ENCODE measurements at places on chromosomes 2 and 18.

- no peak for DNase-seq
Measured at GRCh38 chr2:204239411-204240165, 303.0 kb downstream of the ICOS start.

DNA sequence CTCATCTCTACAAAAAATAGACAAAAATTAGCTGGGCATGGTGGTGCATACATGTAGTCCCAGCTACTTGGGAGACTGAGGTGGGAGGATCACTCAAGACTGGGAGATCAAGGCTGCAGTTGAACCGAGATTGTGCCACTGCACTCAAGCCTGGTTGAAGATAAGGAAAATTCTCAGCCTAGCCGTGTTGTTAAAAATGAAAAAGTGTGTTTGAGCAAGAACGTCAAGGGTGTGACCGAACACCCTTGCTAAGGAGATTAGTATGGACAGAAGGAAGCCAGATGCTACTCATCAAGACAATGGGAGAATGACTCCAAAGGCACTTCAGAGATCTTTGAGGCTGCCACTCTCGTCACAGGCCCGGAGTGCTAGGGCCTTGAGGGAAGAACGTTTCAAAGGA, 70.0 kb upstream of the NDUFV2 start:
- no peak for DNase-seq

- no peak for DNase-seq
Measured at GRCh38 chr2:35081001-35081621, 1274.5 kb upstream of the CRIM1 start.

GRCh38 chr2:187749804-187750431, 195.7 kb upstream of the TFPI start:
- DNase-seq = no peak

DNA sequence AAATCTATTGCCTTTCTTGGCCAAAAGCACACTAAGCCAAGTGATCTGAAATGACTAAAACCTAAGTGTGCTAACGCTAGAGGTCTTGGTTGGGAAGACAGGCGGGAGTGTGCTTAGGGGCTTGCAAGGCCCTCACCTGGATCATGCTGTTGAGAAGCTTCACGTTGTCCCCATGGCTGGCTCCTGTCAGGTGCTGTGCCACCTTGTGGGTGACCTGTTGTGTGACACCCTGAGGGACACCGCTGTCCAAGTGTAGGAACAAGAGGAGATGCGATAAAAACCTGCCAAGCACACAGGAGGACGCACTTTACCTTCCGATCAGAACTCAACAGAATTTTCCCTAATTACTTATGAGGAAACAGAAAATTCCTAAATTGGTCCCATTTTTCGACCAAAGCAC, 50.8 kb downstream of the EPG5 start:
- DNase-seq = peak; percentile 60

GRCh38 chr18:68376926-68377325, 338.0 kb downstream of the TMX3 start:
- DNase-seq = no peak

- peak; percentile 95 for DNase-seq
Measured at GRCh38 chr2:38535744-38536506, 66.8 kb downstream of the HNRNPLL start.

DNA sequence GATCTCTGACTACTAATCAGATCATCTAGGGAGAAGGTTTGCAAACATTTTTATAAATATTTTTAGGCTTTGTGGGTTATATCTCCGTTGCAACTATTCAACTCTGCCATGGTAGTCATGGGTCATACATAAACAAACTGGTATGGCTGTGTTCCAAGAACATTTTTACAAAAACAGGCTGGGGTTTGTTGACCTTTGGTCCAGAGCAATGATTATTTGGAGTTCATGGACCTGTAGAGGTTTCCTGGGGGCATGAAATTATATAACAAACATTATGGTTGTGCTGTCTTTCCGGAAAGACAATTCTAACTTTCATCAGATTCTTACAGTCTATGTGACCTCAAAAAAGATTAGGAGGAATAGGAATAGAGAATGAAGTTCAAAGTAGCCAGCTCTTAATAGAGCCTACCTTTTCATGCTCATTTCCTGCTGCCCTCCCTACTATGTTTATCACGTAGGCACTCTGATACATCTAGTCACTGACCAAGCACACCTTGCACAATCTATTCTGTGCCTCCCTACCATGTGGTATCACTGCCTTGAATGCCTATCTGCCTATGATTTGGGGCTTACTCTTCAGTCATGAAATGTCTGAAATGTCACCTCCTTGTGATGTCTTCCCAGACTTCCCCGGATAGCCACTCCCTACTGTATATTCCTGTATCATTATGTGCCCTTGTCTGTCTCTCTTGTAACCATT, 102.4 kb upstream of the SCN1A start:
- no peak for DNase-seq

GRCh38 chr2:219441451-219442255, 7.0 kb downstream of the SPEG start:
- DNase-seq = peak; percentile 77

GRCh38 chr2:55478610-55479304, 40.8 kb upstream of the CFAP36 start:
- no peak for DNase-seq

- DNase-seq = no peak
Measured at GRCh38 chr18:62784966-62785413, 69.6 kb downstream of the PHLPP1 start.

- peak; percentile 48 for DNase-seq
Measured at GRCh38 chr2:69020496-69021426, 7.8 kb downstream of the ANTXR1 start.

DNA sequence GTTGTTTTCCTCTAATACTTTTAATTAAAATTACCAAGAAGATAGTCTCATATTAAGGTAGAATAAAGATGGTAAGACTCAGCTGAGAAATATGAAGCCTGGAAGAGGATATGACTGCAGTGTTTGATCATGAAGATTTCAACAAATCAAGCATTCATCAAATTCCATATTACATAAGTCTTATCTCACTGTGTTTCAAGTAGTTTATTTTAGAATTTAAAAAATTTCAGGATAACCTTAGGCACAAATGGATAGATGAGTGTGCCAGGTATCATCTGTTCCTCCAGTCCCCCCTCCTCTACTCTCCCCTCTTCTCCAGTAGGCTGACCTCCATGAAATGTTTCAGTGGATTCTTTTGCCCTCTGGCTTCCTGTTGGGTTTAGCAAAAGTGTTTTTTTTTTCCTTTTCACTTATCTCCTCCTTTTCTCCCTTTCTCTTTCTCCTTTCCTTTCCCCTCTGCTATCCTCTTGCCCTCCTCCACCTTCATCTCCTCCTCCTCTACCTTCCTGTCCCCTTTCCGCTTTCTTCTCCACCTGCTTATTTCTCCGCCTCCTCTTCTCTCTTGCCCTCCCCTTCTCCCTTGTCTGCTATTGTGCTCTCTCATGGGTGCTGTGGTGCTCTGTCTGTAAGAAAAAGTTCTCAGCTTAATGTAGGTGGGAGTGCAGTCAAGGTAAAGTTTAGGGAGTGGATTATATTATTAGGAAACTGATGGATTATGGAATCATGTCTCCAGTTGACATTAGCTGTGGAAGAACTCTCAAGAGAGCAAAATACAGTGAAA, 72.8 kb downstream of the ABI2 start:
- DNase-seq = no peak

GRCh38 chr2:128289439-128289838, 29.2 kb downstream of the HS6ST1 start:
- no peak for DNase-seq

DNA sequence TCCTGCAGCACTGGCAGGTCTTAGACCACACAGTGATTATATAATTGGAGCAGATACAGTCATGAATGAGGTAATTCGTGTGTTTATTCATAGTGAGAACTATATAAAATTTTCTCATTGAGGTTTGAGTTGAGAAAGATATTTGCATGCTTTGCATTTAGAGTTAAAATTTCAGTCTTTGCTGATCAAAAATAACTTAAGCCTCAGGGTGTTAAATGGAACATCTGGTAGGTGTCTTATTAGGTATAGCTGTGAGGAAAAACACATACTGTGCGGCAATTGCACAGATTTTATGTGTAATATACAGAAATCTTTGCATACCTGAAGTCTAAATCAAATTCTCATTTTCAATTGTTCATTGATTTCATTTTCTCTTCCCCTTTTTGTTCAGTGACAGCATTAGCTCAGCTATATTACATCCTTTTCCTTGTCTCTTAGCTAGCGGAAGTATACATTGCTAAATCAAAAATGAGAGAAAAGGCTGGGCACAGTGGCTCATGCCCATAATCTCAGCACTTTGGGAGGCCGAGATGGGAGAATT, 21.2 kb downstream of the GORASP2 start:
- DNase-seq = no peak

GRCh38 chr18:79534356-79534755, 138.6 kb downstream of the NFATC1 start:
- DNase-seq = no peak

DNA sequence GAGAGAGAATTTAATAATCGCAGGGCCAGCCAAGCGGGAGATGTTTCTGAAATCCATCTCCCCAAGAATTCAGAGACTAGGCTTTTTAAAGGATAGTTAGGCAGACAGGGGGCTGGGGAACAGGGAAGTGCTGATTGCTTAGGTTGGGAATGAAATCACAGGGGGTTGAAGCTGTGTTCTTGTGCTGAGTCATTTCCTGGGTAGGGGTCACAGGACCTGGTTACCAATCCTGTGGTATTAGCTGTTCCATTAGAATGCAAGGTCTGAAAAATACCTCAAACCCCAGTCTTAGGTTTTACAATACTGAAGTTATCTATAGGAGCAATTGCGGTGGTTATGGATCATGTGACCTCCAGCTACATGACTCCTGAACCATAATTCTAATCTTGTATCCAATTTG, 4.6 kb downstream of the SP140 start:
- no peak for DNase-seq

DNA sequence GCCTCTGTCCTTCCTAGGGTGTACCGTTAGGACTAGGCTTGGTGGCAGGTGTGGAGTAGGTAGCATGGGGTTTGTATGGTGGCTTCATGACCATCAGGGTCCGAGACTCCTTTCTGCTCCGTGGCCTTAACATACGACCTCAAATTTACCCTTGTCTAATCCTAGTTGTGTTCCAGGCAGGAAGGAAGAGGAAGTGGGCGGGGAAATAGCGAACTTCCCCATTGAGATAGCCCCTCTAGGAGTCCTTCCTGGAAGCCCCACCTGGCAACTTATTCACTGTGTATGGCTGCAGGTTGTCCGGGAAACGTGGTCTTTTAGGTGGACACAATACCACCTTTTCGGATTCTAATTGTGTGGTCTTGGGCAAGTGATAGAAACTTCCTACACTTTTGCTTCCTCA, 9.3 kb downstream of the CD8A start:
- no peak for DNase-seq

- no peak for DNase-seq
Measured at GRCh38 chr2:55001716-55002115, 48.5 kb downstream of the RTN4 start.

GRCh38 chr2:108058576-108059137, 72.3 kb downstream of the SLC5A7 start:
- DNase-seq = no peak

- no peak for DNase-seq
Measured at GRCh38 chr2:149586898-149587219, 716 bp downstream of the MMADHC start.
